ENCODE measurements at places on chromosomes 1 and 21. TPM values are rescaled to one million over a fixed set of nuclear protein-coding genes. Genes with fewer than 3 reads are reported as not detected.
A peak's percentile ranks its signal among the peaks of the same experiment; 100 is the strongest.

The FMO3 gene
- total RNA-seq, result 0.51 TPM

DNA sequence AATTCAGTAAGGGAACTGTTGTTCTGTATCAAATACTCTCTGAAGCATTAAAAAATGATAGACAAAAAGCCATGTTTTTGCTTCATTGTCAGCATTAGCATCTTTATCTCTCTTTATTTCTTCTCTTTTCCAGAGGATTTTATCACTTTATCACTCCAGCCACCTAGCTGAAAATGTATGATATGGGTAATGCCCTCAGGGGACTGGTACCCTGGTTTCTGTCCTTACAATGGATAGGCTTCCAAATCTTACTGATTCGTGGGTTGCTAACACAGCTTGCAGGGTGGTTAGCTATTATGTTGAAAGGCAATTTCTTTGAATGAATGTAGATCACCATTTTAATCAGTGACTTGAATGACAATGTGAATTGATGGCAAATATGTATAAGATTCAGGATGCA is 23.3 kb upstream of the HRNR start:
- no peak for DNase-seq

The OPRD1 gene
- 0.07 TPM for total RNA-seq

GRCh38 chr1:41239988-41240610 is 2.0 kb downstream of the SCMH1 start:
- peak; percentile 24 for DNase-seq

The EXO5 gene
- 22.6 TPM for total RNA-seq

DNA sequence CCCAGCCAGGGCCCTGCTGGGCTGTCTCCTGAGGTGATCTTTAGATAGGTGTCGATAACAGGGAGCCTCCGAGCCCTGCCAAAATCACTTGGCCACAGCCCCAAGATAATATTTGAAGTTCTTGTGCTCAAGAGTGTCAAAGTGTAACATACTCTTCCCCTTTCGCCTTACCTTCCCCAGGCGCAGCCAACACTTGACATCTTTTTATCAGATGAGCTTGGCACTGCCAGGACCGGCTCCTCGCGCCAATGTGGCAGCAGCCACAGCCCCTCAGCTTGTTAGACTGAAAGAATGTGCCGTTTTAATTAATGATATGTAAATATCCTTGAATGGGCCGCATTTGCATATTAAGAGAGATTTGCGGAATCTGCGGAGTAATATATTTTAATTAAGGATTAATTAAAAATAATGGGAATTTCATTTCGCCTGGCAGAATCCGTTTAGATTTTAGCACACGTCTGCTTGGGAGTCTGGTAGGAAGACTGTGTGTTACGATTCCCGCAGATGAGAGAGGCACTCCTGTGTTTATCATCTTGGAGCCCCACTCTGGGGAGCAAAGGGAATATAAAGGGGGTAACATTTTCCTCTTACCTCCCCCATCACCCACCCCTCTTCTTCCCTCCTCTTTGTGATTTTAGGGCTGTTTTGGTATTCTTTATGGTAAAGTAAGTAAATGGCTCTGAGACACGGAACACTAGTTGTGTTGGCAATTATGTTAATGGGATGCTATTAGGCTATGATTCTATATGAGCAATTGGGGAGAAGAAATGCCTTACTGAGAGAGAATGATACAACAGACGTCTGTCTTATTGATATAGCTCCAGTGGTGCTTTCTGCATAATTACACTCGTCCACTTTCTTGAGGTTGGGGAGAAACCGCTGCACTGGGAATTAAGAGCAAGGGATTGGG is 109.8 kb downstream of the PBX1 start:
- no peak for DNase-seq

DNA sequence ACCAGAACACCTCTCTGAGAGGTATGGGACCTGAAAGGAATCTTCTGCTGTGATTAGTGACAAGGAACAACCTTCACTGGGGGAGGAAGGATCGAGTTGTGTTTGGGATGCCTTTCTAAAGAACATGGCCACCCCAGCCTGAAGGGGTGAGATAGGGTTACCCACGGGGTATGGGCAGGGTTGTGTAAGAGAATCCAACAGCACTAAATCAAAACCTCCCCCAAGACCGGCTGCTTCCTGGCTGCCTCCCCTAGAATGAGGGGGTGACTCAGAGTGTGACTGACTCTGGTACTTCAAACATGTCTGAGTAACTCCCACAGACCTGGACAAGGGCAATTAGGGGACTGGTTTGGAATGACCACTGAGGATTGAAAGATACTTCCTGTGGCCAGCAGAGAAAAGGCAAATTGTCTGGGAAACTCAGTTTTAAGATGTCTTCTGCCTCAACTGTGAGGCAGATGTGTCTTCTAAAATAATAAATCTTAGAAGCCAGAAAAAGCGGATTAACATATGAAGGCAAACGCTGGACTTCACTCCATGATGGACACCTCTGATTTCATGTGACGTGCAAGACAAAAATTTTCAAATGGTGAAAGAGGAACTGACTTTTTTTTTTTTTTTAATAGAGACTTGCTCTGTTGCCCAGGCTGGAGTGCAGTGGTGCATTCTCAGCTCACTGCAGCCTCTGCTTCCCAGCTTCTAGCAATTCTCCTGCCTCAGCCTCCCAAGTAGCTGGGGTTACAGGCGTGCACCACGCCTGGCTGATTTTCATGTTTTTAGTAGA is 6.7 kb upstream of the PTPN14 start:
- DNase-seq, result peak; percentile 31

The FAM131C gene
- 0.28 TPM for total RNA-seq

GRCh38 chr1:209983953-209984352 is 45.9 kb downstream of the SYT14 start:
- DNase-seq, result no peak

DNA sequence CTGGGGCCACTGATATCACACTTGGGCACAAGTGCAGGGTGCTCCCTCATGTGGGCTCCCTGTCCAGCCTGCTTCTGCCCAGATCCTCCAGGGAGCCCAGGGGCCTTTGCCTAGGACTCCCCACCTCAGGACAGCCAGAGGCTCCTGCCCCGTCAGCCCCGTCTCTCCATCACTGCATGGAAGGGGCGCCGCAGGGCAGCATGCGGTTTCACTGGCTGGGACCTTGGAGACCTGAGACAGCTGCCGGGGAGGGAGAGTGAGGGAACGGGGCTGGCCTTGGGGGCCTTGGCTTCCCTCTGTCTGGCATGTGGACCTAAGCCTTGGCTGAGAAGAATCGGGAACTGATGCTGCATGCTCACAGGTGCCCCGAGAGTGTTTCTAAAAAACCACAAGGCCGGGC is 46.5 kb downstream of the KCNAB2 start:
- DNase-seq, result no peak
